ENCODE measurements at places on chromosomes 3 and 15.

DNA sequence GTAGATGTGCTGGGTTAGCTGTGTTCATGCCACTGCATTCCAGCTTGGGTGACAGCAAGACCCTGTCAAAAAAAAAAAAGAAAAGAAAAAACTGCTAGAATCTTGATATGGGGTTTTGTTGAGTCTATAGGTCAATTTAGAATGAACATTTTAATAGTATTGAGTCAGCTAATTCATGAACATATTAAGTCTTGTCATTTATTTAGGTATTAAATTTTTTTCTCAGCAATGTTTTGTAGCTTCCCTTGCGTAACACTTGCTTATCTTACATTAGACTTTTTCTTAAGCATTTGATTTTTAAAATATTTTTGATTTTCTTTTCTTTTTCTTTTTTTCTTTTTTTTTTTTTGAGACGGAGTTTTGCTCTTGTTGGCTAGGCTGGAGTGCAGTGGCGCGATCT lies 60.7 kb upstream of the GOLGA6B start:
- no peak for DNase-seq

DNA sequence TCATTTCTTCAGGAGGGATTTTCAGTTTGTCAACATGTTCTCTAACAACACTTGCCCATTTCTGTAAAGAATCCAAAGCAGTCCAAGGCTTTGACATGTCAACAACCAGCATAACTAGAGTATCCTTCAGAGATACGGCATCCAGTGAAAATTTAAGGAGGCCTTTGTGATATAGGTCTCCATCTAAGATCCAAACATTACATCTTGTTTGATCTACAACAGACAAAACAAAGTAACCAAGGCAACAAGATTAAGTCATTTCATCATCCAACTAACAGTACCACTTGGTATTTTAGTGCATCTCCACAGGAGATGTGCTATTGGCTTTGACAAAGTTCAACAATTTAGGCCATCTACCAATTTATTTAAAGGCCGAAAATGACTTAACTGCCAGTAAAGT lies 25.8 kb downstream of the DYNC1LI1 start:
- DNase-seq: no peak

- no peak for DNase-seq
Measured at GRCh38 chr15:37034392-37034791, 66.0 kb downstream of the MEIS2 start.

DNA sequence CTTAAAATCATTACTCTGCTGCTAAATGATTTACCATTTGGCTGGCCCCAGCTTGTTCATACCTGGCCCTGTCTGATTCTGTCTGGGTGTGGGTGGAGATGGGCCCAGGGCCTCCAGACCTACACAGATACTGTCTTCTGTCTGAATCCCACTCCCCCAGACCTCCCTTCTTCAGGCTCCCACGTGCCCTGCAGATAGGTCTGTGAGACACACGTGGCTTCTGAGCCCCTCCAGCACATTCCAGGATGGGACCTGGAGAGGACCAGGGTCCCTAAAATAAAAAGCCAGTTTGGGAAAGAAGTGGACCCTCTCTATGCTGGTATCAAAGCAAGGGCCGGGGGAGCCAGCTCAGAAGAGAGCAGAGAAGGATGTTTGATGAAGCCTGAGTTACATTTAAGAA lies 14.6 kb upstream of the CEMIP start:
- no peak for DNase-seq

GRCh38 chr3:134956395-134956794 lies 161.3 kb downstream of the EPHB1 start:
- no peak for DNase-seq

DNA sequence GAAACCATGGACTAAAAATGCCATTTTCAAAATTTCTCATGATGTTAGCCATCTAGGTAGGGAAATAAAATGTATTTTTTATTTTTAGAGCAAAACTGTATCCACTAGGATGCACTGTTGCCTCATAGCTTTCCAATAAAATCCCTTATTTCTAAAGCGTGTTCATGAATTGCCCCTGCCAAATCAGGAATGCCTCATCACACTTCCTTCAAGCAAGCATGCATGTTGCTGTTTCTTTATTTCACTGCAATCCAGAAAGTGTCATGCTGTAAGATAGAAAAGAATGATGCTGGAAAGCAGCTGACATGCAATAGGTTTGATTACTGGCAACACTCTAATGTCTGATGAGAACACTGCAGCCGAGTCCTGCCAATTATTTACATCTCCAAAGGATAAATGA lies 239.5 kb downstream of the CHL1 start:
- DNase-seq: no peak

GRCh38 chr15:51888593-51889195 lies 59.2 kb downstream of the TMOD3 start:
- no peak for DNase-seq

GRCh38 chr3:158057666-158058065 lies 48.6 kb downstream of the SHOX2 start:
- DNase-seq: no peak

DNA sequence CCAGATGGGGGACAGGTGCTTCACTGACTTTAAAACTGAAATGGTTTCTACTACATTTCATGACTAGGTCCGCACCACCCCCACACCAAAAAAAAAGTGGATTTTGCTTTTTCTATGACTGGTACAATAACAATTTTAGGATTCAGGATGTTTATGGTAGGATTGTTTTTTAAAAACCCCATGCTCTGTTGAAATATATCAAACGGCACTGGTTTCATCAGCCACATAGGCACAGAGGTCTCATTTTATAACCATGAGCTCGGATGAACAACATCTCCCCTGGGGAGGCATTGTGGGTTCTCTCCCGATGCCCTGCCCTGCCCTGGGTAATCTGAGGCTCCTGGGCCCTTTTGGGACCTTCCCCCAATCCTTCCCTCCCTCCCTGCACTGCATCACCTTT lies 202.7 kb upstream of the KBTBD8 start:
- DNase-seq: no peak

DNA sequence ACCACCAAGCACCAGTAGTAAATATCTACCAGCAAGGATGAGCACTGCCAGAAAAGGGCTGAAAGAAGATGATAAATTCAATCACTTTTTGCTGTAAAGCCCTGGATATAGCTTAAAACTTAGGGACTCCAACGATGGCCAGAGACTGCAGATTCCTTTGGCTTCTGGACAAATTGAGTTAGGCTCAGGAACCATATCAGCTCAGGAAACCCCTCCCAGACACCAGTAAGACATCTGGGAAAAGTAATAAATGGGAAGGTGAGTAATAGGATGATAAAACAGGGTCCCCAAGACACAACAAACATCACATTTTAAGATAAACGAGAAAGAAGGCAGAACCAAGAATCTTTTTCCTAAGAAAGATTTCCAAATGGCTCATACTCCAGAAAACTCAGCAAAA lies 65.0 kb downstream of the ANP32A start:
- DNase-seq: no peak

GRCh38 chr3:196220587-196220986 lies 4.3 kb downstream of the SLC51A start:
- DNase-seq: no peak

Measured in HFF-Myc (cell line).